ENCODE measurements at places on chromosomes 7 and 10.

- DNase-seq, result peak; percentile 40
Observed at GRCh38 chr7:117119192-117119924, 166.1 kb downstream of the ST7 start.

DNA sequence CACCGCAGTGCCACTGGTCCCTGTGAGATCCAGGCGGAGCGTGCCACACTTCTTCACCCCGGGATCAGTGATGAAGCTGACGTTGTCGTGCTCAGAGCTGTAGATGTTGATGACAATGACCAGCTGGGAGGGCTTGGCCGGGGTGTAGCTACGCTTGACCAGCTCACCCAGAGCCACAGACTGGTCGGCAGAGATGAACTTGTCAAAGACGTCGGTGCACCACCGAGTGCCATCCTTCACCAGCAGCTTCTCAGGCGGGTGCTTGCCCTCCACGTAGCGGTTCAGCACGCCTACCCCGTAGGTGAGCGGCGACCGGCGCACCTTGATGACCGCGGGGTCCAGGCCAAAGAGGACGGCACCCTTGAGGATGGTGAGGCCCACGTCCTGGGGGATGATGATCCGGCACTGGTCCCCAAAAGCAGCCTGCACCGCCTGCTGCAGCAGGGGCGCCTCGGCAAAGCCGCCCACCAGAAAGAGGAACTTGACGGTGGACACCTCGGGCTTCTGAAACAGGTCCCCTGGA lies 54.2 kb downstream of the PNLIPRP2 start:
- no peak for DNase-seq

GRCh38 chr7:15515252-15515651 lies 46.6 kb downstream of the AGMO start:
- no peak for DNase-seq

GRCh38 chr7:46452561-46453135 lies 531.6 kb upstream of the IGFBP3 start:
- no peak for DNase-seq

GRCh38 chr10:75470901-75471300 lies 39.5 kb downstream of the LRMDA start:
- DNase-seq, result no peak
